ENCODE measurements at places on chromosomes 3 and 15.

GRCh38 chr15:74696808-74697207, 984 bp upstream of the EDC3 start:
- DNase-seq, result no peak

DNA sequence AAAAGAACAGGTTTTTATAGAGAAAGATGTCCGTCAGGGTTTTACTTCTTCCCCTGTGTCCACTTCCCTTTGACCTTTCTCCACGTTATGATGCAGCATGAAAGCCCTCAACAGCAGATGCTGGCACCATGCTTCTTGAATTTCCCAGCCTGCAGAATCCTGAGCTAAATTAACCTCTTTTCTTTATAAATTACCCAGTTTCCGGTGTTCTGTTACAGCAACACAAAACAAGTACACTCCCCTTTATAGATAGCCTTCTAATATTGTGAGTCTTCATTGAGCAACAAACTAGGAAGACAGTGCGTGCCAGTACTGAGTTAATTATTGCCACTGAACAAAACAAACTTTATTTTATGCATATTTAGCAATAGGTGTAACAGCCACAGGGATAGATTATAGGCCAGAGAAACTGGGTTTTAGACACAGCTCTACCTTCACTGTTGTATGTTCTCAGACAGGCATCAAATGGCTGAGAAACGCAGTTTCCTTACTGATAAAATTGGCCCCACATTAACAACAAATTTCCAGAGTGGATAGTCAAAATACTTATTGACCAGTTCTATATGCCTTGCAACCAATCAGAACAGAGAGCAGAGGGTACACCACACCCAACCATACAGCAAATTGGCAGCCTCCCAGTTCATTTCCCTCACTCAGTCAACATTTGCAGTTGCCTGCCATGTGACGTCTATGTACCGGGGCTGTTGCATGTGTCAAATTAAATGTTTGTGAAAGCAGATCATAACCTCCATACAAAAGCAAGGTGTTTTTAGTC, 14.4 kb upstream of the TBL1XR1 start:
- DNase-seq, result peak; percentile 69

GRCh38 chr3:156728267-156728985, 54.0 kb downstream of the TIPARP start:
- no peak for DNase-seq

GRCh38 chr3:154061001-154061370, 60.2 kb upstream of the ARHGEF26 start:
- no peak for DNase-seq
